ENCODE measurements at places on chromosomes 12 and 14.

GRCh38 chr12:123071857-123072256, 79.0 kb downstream of the PITPNM2 start:
- DNase-seq = no peak

- DNase-seq = no peak
These were observed 6.2 kb downstream of the DTX1 start for GRCh38 chr12:113062502-113063395.

- DNase-seq = no peak
These were observed 7.0 kb upstream of the METTL17 start for GRCh38 chr14:20982646-20983369.

- no peak for DNase-seq
These were observed 478.0 kb downstream of the RMST start for GRCh38 chr12:97940629-97941028.

GRCh38 chr12:104720339-104721038, 237.6 kb downstream of the SLC41A2 start:
- DNase-seq = peak; percentile 47

DNA sequence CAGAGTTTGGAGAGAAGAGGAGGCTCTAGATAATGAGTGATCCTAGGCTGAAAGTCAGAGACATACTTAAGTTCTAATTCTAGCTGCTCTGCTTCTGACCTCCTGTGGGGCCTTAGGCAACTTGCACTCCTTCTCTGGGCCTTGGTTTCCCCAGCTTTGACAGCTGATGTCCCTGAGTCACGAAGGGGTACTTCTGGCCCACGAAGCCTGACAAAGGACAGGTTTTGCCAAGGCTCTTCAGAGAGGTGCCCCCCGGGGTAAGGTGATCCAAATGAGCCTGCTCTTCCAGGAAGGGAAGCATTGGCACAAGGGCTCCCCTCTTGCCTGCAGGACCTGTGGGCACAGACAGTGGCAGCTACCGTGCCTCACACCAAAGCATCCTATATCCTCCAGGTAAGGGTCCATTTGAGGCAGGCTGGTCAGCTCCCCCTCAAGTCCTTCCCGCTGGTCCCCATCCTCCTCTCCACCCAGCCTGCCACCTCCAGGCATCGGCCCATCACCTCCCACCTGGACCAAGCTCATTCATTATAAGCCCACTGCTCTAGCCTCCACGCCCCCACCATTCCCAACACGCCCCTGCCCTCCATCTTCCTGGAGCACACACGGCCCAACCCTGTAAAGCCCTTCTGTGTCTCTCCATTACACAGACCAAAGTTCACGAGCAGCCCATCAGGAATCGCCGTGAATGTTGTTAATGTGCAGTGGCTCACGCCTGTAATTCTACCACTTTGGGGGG, 1.9 kb upstream of the PPP1R13B start:
- no peak for DNase-seq

DNA sequence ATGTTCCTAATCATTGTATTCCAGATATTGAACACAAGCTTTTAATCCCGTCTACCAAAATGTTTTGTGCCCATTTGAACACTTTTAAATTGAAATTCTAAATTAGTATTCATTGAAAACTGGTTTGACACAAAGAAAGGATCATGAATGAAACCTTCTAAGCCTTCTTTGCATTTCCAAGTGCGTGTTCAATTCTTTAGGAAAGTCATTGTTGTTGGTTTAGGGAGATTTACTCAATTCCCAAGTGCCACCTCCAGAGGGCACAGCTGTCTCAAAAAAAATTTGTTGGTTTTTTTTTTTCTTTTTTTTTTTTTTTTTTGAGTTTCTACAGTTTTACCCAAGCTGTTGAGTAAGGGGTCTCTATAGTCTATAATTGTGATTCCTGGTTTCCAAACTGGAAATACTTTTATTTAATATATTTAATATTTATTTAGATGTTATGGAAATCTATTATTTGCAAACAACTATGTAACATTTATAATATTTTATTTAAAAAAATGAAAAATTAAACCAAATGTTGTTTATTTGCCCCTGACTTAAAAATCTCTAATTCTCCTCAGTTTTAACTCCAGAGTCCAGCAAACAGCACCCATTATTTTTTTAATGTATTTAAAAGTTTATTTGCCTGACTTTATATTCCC, 79.9 kb downstream of the NEDD1 start:
- DNase-seq = no peak

- no peak for DNase-seq
These were observed 32.4 kb downstream of the LMO3 start for GRCh38 chr12:16573398-16574077.

GRCh38 chr14:65308536-65308935, 104.0 kb upstream of the FUT8 start:
- DNase-seq = no peak

DNA sequence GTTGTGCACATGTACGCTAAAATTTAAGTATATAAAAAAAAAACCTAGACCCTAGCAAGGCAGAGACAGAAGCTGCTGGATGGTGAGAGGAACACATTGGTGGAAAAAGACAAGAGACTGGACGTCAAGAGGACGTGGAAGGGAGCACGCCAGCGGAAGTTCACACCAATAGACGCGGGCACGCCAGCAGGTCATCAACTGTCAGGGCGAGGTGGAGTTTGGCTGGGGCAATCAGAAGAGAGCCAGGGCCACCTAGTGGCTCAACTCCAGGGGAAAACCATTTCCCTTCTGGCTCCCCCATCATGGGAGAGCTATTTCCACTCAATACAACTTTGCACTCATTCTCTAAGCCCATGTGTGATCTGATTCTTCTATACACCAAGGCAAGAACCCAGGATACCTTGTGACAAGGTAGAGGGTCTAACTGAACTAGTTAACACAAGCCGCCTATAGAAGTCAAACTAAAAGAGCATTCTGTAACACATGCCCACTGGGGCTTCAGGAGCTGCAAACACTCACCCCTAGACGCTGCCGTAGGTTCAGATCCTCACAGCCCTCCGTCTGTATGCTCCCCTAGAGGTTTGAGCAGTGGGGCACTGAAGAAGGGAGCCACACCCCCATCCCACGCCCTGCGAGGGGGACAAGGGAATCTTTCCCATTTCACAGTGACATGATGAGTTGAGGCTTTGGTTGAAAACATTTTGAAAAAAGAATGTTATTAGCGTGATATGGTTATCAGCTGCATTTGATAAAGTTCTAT, 702.7 kb downstream of the TMTC2 start:
- DNase-seq = no peak

DNA sequence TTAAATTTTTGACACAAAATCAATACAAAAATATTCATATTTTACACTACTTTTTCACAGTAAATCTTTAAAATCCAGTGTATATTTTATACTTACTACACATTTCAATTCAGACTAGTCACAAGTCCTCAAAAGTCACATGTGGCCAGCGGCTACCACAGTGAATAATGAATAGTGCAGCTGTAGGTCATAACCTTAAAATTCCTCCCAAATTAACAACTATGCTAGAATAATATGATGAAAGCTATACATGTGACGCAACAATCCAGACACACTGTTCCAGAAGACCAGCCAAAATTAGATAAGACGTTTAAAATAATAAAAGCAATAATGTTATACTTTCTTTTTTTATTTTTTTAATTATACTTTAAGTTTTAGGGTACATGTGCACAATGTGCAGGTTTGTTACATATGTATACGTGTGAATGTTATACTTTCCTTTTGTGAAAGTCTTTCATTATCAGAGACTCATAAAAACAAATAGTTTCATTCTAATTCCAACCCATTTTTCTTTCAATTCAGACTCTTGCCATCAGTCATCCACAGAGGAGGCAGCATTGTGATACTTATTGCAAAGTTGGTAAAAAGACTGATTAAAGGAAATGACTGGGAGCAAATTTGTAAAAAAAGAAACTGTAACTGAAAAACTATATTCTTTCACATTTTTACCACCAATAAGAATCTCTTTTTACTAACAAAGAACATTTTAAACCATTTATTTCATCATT, 67.0 kb downstream of the C2CD5 start:
- no peak for DNase-seq

DNA sequence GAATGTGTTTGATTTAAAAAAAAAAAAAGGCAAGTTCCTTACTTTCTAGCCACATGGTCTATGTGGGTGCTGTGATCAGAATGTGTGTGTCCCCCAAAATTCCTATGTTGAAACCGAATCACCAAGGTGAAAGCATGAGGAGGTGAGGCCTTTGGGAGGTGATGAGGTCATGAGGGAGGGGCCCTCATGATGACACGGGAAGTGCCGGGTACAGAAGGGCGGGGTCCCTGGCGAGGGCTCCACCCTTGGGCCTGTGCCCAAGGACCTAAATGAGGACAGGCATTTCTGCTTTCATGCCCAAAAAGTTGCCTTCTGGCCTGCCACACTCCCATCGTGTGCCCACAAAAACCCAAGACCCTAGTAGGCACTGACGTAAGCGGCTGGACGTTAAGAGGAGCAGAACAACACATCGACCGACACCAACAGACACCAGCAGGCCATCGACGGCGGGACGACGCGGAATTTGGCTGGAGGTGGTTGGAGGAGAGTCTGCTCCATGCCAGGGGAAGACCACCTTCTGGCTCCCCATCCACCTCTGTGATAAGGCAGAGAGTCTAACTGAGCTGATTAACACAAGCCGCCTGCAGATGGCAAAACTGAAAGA, 211.8 kb downstream of the FOXN3 start:
- DNase-seq = no peak

DNA sequence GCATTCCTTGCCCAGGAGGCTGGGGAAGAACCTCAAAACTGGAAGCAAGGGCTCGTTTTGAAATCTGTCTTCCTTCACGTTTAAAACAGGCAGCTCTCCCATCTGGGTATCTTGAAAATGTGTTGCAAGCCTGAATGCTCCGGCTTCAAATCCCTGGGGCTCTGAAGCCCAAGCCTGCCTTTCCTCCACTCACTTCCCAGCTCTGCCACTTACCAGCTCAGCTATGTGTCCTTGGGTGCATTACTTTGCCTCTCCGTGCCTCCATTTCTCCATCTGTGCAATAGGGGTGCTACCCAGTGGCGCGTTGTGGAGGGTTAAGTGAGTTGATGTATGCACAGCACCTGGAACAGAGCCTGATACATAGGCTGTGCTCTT, 97.6 kb downstream of the GCH1 start:
- DNase-seq = no peak

- DNase-seq = no peak
These were observed 1417.1 kb downstream of the AACS start for GRCh38 chr12:126482238-126482889.

Data from stimulated activated naive CD4-positive, alpha-beta T cell treated with Interleukin-2 at 50 U/mL for 16 hours (primary cell).